Thymus (tissue), 14 donors: ENCODE measurements at places on chromosomes 5 and 9.

- peaks cover 44% of the 10 kb centered on the region for H3K27me3 ChIP-seq
- peak overlapping the region; percentile 64 for H3K27ac ChIP-seq
Measured at GRCh38 chr9:83061990-83062650, 822 bp downstream of the RASEF start.

DNA sequence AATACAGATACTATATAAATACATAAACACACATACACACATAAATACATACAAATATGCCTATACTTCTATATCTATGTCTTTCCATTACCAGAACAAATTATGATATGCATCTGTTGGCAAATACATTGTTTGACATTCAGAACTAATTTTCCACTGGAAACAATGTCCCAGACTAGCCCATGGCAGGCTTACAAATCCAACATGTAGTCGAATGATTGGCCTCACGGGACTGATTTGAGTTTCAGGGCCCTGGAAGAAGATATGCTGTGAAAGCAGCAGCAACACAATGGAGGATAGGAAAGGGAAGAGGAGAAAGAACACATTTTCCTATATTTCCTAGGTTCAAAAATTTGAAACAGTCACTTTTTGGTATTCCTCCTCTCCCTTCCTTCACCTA is 881.1 kb upstream of the DMAC1 start:
- H3K27ac ChIP-seq, result no peak overlapping the region
- H3K4me3 ChIP-seq, result no peak overlapping the region
- DNase-seq, result no peak
- H3K4me1 ChIP-seq, result no peaks in the 10 kb centered on the region
- no peaks in the 10 kb centered on the region for H3K27me3 ChIP-seq

GRCh38 chr5:73180566-73180965 is 7.6 kb downstream of the TMEM174 start:
- no peaks in the 10 kb centered on the region for H3K36me3 ChIP-seq
- H3K4me1 ChIP-seq, result no peaks in the 10 kb centered on the region
- no peak overlapping the region for H3K27ac ChIP-seq
- H3K4me3 ChIP-seq, result no peak overlapping the region
- DNase-seq, result no peak

GRCh38 chr9:134620751-134621557 is 20.6 kb upstream of the COL5A1 start:
- H3K36me3 ChIP-seq, result no peaks in the 10 kb centered on the region
- H3K27me3 ChIP-seq, result no peaks in the 10 kb centered on the region
- H3K4me3 ChIP-seq, result no peak overlapping the region
- H3K4me1 ChIP-seq, result no peaks in the 10 kb centered on the region
- H3K27ac ChIP-seq, result no peak overlapping the region
- no peak for DNase-seq
